ENCODE measurements at places on chromosomes 3 and 15.

DNA sequence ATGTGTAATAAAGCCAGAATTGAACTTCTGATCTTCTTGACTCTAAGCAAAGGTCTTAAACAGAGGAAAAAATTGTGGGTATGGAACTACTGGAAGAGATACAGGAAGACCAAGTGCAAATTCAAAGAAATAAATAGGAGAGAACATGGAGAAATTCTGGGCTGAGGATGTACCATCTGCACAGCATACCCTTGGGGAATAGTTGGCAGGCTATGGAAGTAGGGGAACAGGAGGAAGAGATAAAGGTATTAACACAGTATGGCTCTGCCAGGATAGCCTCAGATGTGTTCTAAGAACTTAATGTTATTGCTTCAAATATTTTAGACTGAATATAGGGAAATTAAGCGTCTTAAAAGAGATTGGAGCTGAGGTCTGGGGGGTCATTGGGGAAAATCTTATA is 485.4 kb downstream of the CNTN3 start:
- no peak for DNase-seq

DNA sequence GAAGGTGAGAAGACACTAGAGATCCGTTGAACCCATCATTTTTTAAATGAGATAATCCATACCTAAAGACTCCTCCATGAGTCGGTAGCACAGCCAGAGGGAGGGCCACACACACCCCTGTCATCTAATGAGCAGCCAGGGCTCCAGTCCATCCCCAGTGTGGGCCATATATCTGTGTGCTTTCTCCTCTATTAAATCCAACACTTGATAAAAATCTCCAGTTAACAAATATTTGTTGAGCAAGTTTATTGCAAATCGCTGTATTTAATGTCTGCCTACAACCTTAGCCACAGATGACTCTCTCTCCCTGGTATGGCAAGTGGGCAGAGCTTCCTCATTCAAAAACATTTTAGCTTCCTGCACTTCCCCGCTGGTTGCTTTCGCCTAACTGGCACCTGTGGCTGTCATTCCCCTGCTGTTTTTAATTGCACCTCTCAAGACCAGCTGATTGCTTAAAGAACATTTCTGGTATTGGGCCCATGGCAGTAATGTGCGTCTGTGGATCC is 82.8 kb downstream of the SMAD3 start:
- no peak for DNase-seq

- DNase-seq = peak; percentile 21
Observed at GRCh38 chr3:45105855-45106671, 40.1 kb downstream of the CDCP1 start.

- no peak for DNase-seq
Observed at GRCh38 chr3:46926871-46927717, 49.5 kb downstream of the CCDC12 start.

DNA sequence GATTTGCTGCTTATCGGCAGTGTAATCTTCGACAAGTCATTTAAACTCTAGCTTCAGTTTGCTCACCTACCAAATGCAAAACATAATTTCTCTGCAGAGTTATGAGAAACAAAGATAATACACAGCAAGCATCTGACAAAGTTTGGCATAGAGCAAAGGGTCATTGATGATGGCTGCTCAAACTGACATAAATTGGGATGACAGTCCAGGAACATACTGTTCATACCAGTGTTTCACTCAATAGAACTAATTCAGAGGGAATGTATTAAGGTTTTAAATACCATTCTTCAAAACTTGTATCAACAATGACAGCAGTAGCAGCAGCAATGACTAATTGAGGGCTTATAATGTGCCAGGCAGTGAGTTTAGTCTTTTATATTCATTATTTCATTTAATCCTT is 137.6 kb downstream of the SPATA16 start:
- DNase-seq = no peak

- DNase-seq = no peak
Observed at GRCh38 chr3:52290596-52291507, 3.2 kb downstream of the GLYCTK start.

- DNase-seq = no peak
Observed at GRCh38 chr3:193899001-193899400, 236.9 kb upstream of the HES1 start.

GRCh38 chr3:50154476-50154839 is 666 bp upstream of the SEMA3F start:
- no peak for DNase-seq

DNA sequence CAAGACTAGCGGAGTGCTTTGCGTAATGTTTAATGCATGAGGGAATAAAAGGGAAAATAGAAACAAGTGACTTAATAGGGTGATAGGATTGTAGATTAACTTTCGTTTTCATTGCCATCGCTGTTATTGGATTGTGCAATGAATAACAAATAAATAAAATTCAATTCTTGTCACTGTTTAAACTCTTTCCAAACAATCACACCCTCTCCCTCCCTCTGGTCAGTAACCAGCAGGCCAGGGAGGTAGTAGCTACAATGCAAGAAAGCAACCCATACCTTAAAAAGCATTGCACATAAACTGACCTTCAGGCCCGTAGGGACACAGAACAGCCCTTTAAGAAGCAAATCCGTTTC is 705 bp upstream of the TFRC start:
- no peak for DNase-seq

Measured in T follicular helper cell (primary cell).